Neural crest cell (in vitro differentiated cells): ENCODE measurements at places on chromosomes 7 and 10.

GRCh38 chr7:102468478-102469350 lies 3.9 kb downstream of the LRWD1 start:
- DNase-seq = no peak

DNA sequence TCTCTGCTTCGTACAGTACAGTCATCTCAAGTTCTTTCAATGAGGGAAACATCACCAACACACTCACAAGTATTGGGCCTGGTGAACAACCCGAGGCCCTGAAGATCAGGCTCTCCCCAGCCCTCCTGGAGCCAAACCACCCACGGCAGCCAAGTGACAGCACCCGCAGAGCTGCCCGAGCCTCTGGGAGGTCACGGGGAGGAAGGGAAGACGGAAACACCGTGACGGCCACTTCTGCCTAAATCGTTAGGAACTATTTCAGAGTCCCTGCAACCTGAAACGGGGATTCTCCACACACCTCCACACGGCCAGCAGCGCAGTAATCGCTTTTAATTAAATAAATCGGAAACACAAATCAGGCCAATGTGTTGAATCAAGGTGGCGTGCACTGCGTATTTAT lies 222.6 kb downstream of the MAD1L1 start:
- no peak for DNase-seq

DNA sequence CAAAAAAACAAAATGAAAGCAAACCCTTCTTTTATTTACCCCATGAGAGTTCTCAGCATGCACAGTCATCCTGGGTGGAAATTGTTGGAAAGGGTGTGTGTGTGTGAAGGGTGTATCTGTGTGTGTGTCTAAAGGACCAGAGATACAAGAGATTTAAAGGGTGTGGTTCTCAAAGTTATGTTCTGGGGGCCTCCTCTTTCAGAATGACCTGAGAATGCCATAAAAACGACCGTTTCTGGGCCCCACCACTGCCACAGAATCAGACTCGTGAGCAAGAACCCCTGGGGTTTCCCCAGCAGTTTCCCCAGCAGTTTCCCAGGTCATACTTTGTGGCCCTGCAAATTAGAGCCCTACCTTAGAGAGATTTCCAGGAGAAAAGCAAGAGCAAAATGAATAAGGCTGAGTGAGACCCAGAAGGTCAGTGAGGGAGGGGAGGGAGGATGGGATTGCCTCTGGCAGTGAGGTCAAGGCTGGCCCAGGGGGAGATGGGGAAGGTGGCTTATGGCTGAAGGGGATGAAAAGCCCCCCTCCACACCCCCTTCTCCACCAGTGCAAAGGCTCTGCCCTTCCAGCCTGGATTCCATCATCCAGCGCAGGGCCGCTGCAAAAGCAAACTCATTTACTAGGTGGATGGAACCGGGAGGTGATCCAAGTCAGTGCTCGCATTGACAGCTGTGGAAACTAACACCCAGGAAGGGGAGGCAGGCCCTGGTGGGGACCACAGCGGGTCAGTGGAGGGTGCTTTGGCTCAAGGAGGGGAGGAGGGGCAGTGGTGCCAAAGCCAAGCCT lies 10.2 kb downstream of the PYROXD2 start:
- no peak for DNase-seq

DNA sequence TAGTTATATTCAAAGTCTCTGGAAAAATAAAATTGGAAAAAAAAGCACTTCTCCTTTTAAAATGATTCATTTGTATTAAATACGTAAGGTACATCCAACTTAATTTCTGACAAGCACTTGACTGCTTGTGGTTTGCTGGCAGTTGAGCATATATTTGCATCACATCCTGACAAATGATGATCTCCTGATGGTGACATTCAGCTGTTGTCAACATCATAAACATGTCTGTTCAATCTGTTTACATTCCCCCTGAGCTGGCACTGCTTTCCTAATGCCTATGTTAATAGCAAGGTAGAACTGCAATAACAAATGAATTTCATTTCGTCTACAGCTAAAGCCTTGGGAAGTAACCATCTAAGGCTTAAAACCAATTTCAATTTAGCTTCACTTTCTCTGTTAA lies 24.4 kb downstream of the TSPAN12 start:
- no peak for DNase-seq
